Colonic mucosa (tissue), 4 donors: ENCODE measurements at places on chromosomes 3 and 15. TPM values are rescaled to one million over a fixed set of nuclear protein-coding genes. Genes with fewer than 3 reads are reported as not detected.
A peak's percentile ranks its signal among the peaks of the same experiment; 100 is the strongest.

The ESYT3 gene
- 0.89 TPM for total RNA-seq

DNA sequence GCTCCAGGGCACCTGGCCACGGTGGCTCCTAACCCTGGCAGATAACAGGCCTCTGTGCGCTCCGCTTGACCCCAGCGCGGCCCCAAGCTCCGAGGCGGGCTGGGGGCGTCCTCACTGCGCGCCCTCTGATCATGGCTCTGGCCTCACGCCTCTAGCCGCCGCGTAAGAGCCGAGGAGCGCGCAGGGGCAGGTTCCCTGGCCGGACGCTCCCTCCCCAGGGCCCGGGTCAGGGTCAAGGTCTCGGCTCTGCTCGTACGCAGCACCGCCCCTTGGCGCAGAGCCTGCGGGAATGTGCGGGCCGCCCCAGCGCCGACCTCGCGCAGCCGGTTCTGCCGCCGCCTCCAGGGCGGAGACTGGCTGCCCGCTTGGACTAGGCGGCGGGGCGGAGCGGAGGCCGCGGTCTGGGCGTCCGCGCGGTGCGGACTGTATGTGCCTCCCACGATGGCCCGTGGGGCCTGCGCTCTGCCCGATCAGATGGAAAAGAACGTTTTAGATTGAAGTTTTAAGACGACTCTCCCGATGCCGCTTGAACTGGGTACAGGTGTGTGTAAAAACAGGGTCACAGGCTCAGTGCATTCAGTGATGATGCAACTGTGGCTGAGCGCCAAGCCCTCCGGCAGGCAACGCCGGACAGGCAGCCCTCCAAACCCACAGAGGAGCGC is 40.8 kb downstream of the CHST14 start:
- no peak overlapping the region for H3K27ac ChIP-seq
- peak overlapping the region; percentile 60 for H3K4me3 ChIP-seq
- no peaks in the 10 kb centered on the region for H3K36me3 ChIP-seq
- H3K4me1 ChIP-seq = no peaks in the 10 kb centered on the region

The DISP2 gene
- 12.6 TPM for total RNA-seq

DNA sequence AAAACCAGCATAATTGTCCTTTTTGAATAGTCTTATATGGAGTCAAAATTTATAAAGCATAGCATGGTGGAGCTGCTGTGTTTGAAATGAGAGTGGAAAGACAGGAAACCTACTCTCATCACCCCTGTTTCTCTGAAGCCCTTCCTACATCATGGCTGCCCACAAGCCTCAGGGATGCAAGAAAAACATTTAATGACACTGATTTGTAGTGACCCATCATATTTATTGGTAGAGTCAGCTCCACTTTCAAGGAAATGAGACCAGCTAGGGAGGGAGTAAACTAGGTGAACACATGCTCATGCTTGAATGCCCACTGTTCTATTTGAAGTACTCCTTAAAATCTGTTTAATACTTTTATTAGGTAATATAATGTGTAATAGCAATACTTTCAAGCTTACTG is 494.3 kb upstream of the KCNMB2 start:
- H3K27me3 ChIP-seq = no peaks in the 10 kb centered on the region
- DNase-seq = no peak
- H3K36me3 ChIP-seq = no peaks in the 10 kb centered on the region
- no peak overlapping the region for H3K27ac ChIP-seq

- no peak for DNase-seq
- H3K4me1 ChIP-seq = no peaks in the 10 kb centered on the region
- no peaks in the 10 kb centered on the region for H3K36me3 ChIP-seq
- H3K27me3 ChIP-seq = no peaks in the 10 kb centered on the region
These were observed 479.0 kb downstream of the GABRG3 start for GRCh38 chr15:27449941-27450340.

DNA sequence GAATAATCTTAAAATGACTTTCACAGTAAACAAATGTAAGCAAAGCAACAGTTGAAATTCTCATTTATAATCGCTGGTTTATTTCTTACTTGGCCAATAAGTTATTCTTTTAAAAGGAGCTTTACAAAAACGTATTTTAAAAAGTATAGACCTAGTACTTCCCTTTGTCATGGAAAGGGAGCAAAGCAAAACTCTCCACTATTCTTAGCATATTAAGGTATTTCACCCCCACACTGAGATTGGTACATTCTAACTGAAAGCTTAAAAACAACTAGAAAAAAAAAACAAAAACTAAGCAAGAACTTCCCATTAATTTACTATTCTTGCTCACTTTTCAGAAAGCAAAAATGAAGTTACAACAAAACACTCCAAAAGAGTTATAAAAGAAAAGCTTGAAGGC is 1.5 kb downstream of the ATG3 start:
- peak overlapping the region; percentile 83 for H3K4me3 ChIP-seq
- H3K36me3 ChIP-seq = no peaks in the 10 kb centered on the region
- DNase-seq = no peak

DNA sequence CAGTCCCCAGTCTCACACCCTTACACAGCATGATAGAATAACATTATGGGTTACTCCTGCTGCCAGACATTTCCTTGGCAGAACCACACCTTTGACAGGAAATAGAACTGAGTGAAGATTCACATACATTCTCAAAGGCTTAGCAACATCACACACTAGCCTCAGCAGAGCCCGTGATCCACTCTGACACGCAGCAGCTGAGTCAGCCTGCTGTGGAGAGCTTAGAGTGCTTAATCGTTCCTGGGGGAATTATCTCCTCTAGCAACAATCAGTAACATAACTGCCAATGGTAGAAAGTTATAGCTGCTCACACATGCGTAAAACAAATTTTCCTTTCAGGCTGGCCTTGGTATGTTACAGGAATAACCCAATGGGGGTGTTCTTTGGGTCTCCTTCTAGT is 382.1 kb downstream of the GAP43 start:
- H3K27ac ChIP-seq = no peak overlapping the region
- DNase-seq = no peak
- H3K27me3 ChIP-seq = no peaks in the 10 kb centered on the region
- no peak overlapping the region for H3K4me3 ChIP-seq

The POU1F1 gene
- total RNA-seq = not detected
